Ovary (tissue), 10 donors: ENCODE measurements at places on chromosomes 1 and 21.
A peak's percentile ranks its signal among the peaks of the same experiment; 100 is the strongest.

DNA sequence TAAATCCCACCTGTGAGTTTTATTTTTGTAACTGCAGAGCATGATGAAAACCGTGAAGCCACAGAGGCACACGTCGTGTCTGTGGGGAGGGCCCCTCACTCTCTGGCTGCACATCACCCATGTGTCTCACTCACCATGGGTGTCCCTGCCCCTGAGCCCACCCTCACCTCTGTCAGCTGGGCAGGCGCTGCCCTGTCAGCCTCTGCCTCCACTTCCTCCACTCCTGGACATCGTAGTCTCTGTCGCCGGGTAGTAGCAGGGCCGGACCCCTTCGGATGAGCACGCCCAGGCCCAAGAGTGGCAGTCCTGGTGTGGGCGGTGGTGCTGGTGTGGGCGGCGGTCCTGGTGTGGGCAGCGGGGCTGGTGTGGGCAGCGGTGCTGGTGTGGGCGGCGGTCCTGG is 37.3 kb downstream of the COL18A1 start:
- H3K4me1 ChIP-seq = peaks cover 10% of the 10 kb centered on the region
- H3K4me3 ChIP-seq = no peak overlapping the region
- no peaks in the 10 kb centered on the region for H3K36me3 ChIP-seq
- no peak overlapping the region for H3K27ac ChIP-seq

DNA sequence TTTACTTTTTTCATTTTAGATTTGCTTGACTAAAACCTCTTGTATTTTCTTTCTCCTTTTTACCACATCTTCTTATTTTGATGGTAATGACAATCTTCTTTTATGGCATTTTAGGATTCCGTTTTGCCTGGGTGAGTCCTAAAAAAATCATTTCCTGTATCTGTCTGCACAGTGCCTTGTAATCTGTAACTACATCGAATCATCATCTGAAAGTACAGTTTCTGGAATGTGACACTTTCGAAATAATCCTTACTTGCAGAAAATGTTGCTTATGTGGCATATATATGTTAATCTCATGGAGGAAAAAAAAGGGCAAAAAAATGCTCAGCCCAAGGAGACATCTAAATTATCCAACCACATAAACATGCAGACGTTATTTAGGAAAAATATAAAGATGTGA is 29.0 kb downstream of the GREM2 start:
- DNase-seq = no peak
- H3K36me3 ChIP-seq = no peaks in the 10 kb centered on the region
- H3K4me1 ChIP-seq = no peaks in the 10 kb centered on the region

GRCh38 chr1:4224684-4225467 is 324.8 kb upstream of the C1orf174 start:
- no peak overlapping the region for H3K4me3 ChIP-seq
- H3K4me1 ChIP-seq = no peaks in the 10 kb centered on the region
- no peaks in the 10 kb centered on the region for H3K27me3 ChIP-seq
- no peak overlapping the region for H3K27ac ChIP-seq
- no peak for DNase-seq

- no peak overlapping the region for H3K27ac ChIP-seq
- no peaks in the 10 kb centered on the region for H3K27me3 ChIP-seq
- no peaks in the 10 kb centered on the region for H3K4me1 ChIP-seq
- no peak overlapping the region for H3K4me3 ChIP-seq
- no peaks in the 10 kb centered on the region for H3K36me3 ChIP-seq
- DNase-seq = no peak
These were observed 136.0 kb downstream of the GDAP2 start for GRCh38 chr1:117793413-117793812.

DNA sequence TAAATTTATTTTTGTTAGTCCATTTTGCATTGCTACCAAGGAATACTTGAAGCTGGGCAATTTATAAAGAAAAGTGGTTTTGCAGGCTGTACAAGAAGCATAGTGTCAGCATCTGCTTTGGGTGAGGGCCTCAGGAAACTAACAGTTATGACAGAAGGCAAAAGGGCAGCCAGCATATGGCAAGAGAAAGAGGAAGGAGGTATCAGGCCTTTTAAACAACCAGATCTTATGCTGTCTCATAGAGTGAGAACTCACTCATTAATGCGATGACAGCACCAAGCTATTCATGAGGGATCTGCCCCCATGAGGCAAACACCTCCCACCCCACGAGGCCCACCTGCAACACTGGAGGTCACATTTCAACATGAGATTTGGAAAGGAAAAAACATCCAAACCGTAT is 898.4 kb downstream of the KCNT2 start:
- no peak overlapping the region for H3K27ac ChIP-seq
- no peaks in the 10 kb centered on the region for H3K27me3 ChIP-seq
- H3K4me1 ChIP-seq = no peaks in the 10 kb centered on the region
- DNase-seq = no peak
- no peak overlapping the region for H3K4me3 ChIP-seq

- H3K4me1 ChIP-seq = no peaks in the 10 kb centered on the region
- no peak for DNase-seq
- H3K36me3 ChIP-seq = no peaks in the 10 kb centered on the region
- no peaks in the 10 kb centered on the region for H3K27me3 ChIP-seq
- H3K27ac ChIP-seq = no peak overlapping the region
These were observed 87.1 kb upstream of the ZNF281 start for GRCh38 chr1:200496937-200497336.

DNA sequence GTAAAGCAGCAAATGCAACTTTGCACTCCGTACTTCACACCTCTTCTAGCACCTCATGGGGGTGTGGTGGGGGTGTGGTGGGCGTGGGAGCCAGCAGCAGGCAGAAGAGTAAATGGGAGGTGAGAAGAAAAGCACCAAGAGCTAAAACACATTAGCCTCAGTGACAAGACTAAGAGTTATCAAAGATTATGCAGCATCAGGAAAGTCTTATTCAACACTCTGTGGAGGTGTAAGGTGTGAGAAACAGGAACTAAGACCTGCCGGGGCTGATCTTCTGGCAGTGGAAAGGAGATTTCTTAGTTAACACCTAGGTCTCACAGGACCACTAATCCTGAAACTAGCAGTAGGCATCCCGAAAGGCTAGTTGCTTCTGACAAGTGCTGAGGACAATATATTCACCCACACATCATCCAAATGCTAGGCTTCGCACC is 9.9 kb downstream of the TGFBR3 start:
- H3K27ac ChIP-seq = no peak overlapping the region
- H3K4me1 ChIP-seq = peaks cover 26% of the 10 kb centered on the region
- no peak overlapping the region for H3K4me3 ChIP-seq
- DNase-seq = no peak
- no peaks in the 10 kb centered on the region for H3K36me3 ChIP-seq

- H3K27ac ChIP-seq = peak overlapping the region; percentile 37
- DNase-seq = no peak
- H3K27me3 ChIP-seq = no peaks in the 10 kb centered on the region
- H3K4me1 ChIP-seq = peaks cover 21% of the 10 kb centered on the region
- no peaks in the 10 kb centered on the region for H3K36me3 ChIP-seq
- H3K4me3 ChIP-seq = no peak overlapping the region
These were observed 4.3 kb upstream of the SHISA4 start for GRCh38 chr1:201884425-201884824.

DNA sequence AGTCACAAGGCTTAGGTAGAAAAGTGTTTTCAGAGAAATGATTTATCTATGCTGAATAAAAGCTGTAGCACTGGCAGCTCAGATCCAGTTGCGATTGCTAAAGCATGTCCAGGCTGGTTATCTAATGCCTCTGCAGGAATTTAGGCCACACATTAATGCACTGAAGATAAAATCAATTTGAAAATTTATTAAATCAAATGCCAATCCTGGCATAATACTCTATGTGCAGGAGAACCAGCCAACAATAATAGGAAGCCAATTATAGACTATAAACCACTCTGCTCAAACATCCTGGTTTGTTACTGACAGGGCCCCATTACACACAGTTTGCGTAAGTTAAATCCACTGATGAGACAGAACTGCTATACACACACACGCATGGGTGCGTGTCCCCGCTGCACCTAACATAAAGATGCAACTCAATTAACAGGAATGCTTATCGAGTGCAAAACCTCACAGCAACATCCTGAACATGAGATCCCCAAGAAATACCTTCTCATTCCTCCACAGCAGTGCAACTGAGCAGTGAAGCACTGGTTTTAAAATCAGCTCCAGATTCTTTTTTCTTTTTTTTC is 40.6 kb downstream of the PTP4A2 start:
- H3K4me1 ChIP-seq = no peaks in the 10 kb centered on the region
- no peak overlapping the region for H3K4me3 ChIP-seq
- no peak for DNase-seq
- no peaks in the 10 kb centered on the region for H3K36me3 ChIP-seq
- no peaks in the 10 kb centered on the region for H3K27me3 ChIP-seq
- H3K27ac ChIP-seq = no peak overlapping the region

- no peak for DNase-seq
- H3K4me1 ChIP-seq = no peaks in the 10 kb centered on the region
- H3K36me3 ChIP-seq = no peaks in the 10 kb centered on the region
- H3K4me3 ChIP-seq = no peak overlapping the region
- no peak overlapping the region for H3K27ac ChIP-seq
- no peaks in the 10 kb centered on the region for H3K27me3 ChIP-seq
These were observed 85.7 kb upstream of the SLC45A1 start for GRCh38 chr1:8232036-8232757.

DNA sequence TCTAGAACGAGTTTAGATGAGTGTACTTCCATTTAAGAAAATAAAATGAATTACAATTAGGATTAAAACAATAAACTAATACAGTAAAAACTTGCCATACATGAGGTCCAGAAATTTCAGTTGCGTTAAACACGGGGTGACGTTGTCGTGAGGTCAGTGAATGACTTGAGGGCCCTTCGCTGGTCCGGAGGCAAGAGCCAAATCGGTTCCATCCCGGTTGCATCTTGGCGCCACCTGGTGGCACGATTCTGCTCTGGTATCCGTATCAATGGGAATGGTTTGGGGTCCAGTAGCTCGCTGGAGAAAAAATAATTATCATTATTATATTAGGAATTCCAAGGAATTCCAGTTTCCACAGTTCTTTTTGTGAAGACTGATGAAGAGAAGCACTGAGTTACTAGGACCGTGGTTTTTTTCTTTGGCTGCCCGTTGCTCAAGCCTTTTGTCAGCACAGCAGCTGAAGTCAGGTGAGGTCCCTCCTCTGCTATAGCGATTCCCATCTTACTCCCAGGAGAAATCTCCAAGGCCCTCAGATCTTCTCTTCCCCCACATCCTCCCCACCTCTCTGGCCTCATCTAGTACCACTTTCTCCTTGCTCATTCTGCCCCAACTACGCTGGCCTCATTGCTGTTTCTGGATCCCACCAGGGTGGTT is 161.4 kb downstream of the SLC35F3 start:
- no peaks in the 10 kb centered on the region for H3K36me3 ChIP-seq
- H3K4me3 ChIP-seq = no peak overlapping the region
- no peaks in the 10 kb centered on the region for H3K27me3 ChIP-seq
- DNase-seq = peak; percentile 36
- no peak overlapping the region for H3K27ac ChIP-seq

- no peak for DNase-seq
- H3K36me3 ChIP-seq = no peaks in the 10 kb centered on the region
- H3K4me1 ChIP-seq = peaks cover 11% of the 10 kb centered on the region
These were observed 5.7 kb downstream of the FBLIM1 start for GRCh38 chr1:15764269-15764764.

DNA sequence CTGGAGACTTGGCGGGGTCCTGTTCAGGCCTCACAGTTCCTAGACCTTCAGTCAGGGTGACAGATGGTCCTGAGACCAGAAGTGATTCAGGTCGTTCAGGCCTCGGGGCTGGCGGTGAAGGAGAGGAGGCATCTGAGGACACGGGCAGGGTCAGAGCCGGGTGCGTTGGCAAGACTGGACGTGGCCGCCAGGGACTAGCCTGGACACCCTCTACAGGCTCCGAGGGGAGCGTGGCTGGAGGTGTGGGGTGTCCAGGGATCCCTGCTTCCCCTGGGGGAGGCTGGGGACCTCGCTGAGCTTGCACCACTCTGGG is 64.0 kb upstream of the TARDBP start:
- no peaks in the 10 kb centered on the region for H3K27me3 ChIP-seq
- no peaks in the 10 kb centered on the region for H3K36me3 ChIP-seq
- no peak overlapping the region for H3K4me3 ChIP-seq
- H3K4me1 ChIP-seq = peaks cover 2% of the 10 kb centered on the region
- no peak for DNase-seq
- no peak overlapping the region for H3K27ac ChIP-seq

DNA sequence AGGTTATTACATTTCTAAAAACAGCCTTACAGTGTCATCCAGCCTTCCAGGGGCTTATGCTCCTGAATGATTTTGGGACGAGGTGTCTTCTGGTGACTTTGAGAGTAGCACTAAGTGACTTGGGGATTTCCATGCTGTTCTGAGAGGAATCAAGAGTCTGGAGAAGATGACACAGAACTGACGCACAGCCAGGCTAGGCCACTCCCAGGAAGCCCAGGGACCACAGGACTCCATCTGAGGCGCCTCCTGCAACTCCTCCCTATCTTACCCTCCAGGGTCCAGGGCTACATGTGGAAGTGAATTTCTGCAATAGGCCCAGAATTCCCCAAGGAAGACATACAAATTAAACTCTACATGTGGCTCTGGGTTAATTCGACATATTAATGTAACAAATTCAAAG is 92.5 kb downstream of the SLC25A24 start:
- no peaks in the 10 kb centered on the region for H3K27me3 ChIP-seq
- DNase-seq = no peak
- no peaks in the 10 kb centered on the region for H3K4me1 ChIP-seq
- no peaks in the 10 kb centered on the region for H3K36me3 ChIP-seq

DNA sequence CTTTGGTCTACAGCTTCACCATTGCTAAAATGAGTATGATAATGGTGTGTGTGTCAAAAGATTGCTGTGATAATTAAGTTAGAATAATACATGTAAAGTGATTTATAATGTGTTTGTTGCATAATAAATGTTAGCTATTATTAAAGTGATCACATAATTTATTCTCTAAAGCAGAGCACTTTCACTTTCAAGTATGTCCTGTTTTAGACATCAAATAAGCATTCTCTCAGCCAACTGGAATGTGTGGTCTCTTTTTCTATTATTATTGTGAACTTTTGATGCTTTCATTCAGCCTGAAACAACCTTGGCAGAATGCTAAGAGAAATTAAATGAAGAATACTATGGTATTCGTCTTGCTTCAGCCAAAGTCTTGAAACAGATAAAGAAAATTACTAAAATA is 102.8 kb upstream of the COL11A1 start:
- H3K27ac ChIP-seq = no peak overlapping the region
- DNase-seq = no peak
- no peaks in the 10 kb centered on the region for H3K27me3 ChIP-seq
